ENCODE measurements at places on chromosomes 6 and 20. TPM values are rescaled to one million over a fixed set of nuclear protein-coding genes. Genes with fewer than 3 reads are reported as not detected.

F13A1 gene
- total RNA-seq, result 1.3 TPM

TGM3 gene
- total RNA-seq, result not detected

DSTN gene
- total RNA-seq, result 31.9 TPM

TP53TG5 gene
- not detected for total RNA-seq

FOXF2 gene
- total RNA-seq, result not detected

TNNC2 gene
- not detected for total RNA-seq

ERGIC3 gene
- 146 TPM for total RNA-seq

HLA-DRA gene
- 75.7 TPM for total RNA-seq

DNA sequence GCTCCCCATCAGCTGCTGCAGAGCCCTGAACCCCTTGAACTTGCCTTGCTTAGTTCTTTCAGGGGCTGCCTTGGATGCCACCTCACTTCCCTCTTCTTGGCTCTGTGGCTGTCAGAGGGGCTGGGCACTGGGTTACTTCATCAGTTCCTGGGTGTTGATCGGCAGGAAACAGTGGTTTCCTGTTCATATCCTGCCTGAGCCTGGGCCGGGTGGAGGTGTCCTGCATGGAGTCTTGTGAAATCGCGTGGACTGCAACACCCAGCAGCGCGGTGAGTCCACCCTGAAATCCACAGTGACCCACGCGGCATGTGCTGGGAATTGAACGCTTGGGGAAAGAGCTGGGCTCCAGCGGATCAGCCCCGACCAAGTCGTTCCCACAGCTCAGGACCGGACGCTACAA lies 97.5 kb downstream of the CDH26 start:
- DNase-seq, result peak; percentile 34
- H3K36me3 ChIP-seq, result no peaks in the 10 kb centered on the region
- H3K4me1 ChIP-seq, result peaks cover 29% of the 10 kb centered on the region
- peak overlapping the region; percentile 83 for H3K4me3 ChIP-seq
- no peaks in the 10 kb centered on the region for H3K27me3 ChIP-seq

GRCh38 chr6:21019614-21020013 lies 485.4 kb downstream of the CDKAL1 start:
- no peaks in the 10 kb centered on the region for H3K27me3 ChIP-seq
- DNase-seq, result no peak
- H3K36me3 ChIP-seq, result peaks cover 19% of the 10 kb centered on the region
- no peak overlapping the region for H3K4me3 ChIP-seq

GRCh38 chr6:88698661-88699060 lies 264.8 kb downstream of the RNGTT start:
- no peaks in the 10 kb centered on the region for H3K27me3 ChIP-seq
- no peak overlapping the region for H3K27ac ChIP-seq
- H3K4me1 ChIP-seq, result peaks cover 6% of the 10 kb centered on the region

DNA sequence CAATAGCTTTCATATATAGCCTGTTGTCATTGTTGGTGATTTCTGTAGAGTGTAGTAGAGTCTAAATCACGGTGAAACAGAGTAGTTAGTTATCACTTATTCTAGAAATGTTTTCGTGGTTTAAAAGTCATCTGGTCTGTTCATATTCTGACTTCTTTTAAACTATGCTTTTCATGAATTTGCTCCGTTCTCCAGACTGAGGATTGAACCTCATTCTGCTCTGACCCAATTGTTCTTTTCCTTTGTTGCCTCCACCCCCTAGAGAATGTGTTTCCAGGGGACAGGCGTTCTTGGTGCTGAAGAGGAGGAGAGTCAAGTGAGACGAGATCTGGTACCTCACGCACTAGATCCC lies 748 bp upstream of the ZNF292 start:
- H3K27me3 ChIP-seq, result no peaks in the 10 kb centered on the region
- peaks cover 54% of the 10 kb centered on the region for H3K4me1 ChIP-seq
- no peak for DNase-seq
- peaks cover 9% of the 10 kb centered on the region for H3K36me3 ChIP-seq
- H3K4me3 ChIP-seq, result peak overlapping the region; percentile 99

- peak overlapping the region; percentile 98 for H3K4me3 ChIP-seq
- DNase-seq, result no peak
- peaks cover 39% of the 10 kb centered on the region for H3K4me1 ChIP-seq
- no peaks in the 10 kb centered on the region for H3K27me3 ChIP-seq
- H3K27ac ChIP-seq, result peak overlapping the region; percentile 85
These were observed 999 bp upstream of the EHMT2 start for GRCh38 chr6:31898383-31899011.

GRCh38 chr6:782141-782540 lies 89.2 kb upstream of the EXOC2 start:
- H3K27ac ChIP-seq, result no peak overlapping the region
- no peaks in the 10 kb centered on the region for H3K36me3 ChIP-seq
- H3K4me1 ChIP-seq, result peaks cover under 1% of the 10 kb centered on the region
- H3K4me3 ChIP-seq, result no peak overlapping the region
- DNase-seq, result no peak

- peaks cover 10% of the 10 kb centered on the region for H3K36me3 ChIP-seq
- H3K27me3 ChIP-seq, result peaks cover 11% of the 10 kb centered on the region
- peaks cover 11% of the 10 kb centered on the region for H3K4me1 ChIP-seq
- H3K27ac ChIP-seq, result no peak overlapping the region
These were observed 52.7 kb upstream of the PTGIS start for GRCh38 chr20:49620364-49621240.

- H3K27me3 ChIP-seq, result peaks cover 3% of the 10 kb centered on the region
- H3K4me3 ChIP-seq, result no peak overlapping the region
- no peak for DNase-seq
- no peaks in the 10 kb centered on the region for H3K36me3 ChIP-seq
These were observed 87.3 kb upstream of the AKIRIN2 start for GRCh38 chr6:87789198-87789899.

DNA sequence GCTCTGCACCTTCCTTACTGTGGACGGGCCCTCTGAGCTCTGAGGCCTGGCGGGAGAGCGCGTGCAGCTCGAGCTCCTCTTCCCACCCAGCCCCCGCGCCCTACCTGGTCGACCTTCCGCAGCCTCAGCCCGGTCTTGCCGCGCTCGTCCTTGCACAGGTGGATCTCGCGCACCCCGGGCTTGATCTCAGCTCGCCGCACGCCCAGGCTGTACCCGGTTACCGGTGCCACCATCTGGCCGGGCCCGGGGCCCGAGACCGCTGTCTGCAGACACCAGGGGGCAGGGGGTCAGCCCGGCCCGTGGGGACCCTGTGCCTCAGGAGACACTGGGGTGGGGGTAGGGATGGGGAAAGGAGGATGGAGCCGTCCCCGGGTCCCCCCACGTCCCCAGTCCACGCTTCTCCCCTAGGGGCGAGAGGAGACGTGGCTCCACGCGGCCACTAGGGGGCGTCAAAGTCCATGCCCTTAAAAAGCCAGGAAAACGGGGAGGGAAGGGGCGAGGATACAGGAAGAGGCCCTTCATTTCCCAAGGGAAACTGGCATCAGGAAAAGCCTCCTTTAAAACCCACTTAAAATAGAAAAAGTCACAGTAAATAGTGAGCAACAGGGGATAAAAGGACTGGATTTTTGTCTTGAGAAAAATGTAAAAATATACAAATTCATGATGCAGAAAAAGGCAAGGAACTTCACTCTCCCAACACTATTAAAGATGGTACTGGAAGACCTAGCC lies 15.5 kb downstream of the SDCBP2 start:
- H3K4me3 ChIP-seq, result no peak overlapping the region
- H3K27ac ChIP-seq, result peak overlapping the region; percentile 19
- peak; percentile 65 for DNase-seq
- H3K4me1 ChIP-seq, result peaks cover 19% of the 10 kb centered on the region

- peaks cover 12% of the 10 kb centered on the region for H3K36me3 ChIP-seq
- no peaks in the 10 kb centered on the region for H3K27me3 ChIP-seq
- H3K4me1 ChIP-seq, result peaks cover 6% of the 10 kb centered on the region
- H3K4me3 ChIP-seq, result no peak overlapping the region
These were observed 25.0 kb upstream of the BRPF3 start for GRCh38 chr6:36171573-36171972.

DNA sequence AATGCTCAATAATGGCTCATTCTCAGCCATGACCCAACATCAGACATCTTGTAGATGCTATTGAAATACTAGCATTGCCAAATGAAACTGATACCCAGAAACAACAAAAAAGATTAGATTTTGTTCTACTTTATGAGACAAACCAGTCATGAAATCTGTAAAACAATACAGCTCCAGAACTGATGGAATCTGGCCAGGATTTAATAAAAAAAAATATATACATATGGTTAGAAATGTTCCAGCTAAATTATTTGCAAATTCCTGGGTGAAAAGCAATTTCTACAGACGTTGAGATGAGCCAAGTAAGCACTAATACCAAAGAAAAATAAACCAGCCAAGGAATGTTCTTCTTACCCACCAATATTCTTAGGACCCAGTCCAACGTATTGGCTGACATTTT lies 201.3 kb downstream of the EPHA7 start:
- no peaks in the 10 kb centered on the region for H3K4me1 ChIP-seq
- H3K27me3 ChIP-seq, result no peaks in the 10 kb centered on the region
- H3K4me3 ChIP-seq, result no peak overlapping the region

DNA sequence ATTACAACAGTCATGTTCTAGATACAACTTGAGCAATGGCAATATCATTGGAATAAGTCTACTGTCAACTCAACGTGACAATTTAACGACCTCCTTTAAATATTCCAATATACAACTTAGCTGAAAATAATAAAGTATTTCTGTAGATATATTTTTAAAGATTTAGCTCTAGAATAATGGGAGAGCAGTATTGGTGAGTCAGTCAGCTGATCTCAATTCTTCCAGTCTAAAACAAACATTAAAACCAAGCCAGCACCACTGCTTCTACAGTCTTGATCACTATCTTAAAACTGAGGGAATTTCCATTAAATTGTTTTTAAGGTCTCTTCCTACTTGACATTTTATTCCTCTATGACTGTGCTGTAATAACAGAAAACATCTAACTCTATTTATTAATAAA lies 38.2 kb downstream of the NOL7 start:
- H3K27ac ChIP-seq, result no peak overlapping the region
- peaks cover 13% of the 10 kb centered on the region for H3K4me1 ChIP-seq
- H3K36me3 ChIP-seq, result peaks cover 5% of the 10 kb centered on the region

DNA sequence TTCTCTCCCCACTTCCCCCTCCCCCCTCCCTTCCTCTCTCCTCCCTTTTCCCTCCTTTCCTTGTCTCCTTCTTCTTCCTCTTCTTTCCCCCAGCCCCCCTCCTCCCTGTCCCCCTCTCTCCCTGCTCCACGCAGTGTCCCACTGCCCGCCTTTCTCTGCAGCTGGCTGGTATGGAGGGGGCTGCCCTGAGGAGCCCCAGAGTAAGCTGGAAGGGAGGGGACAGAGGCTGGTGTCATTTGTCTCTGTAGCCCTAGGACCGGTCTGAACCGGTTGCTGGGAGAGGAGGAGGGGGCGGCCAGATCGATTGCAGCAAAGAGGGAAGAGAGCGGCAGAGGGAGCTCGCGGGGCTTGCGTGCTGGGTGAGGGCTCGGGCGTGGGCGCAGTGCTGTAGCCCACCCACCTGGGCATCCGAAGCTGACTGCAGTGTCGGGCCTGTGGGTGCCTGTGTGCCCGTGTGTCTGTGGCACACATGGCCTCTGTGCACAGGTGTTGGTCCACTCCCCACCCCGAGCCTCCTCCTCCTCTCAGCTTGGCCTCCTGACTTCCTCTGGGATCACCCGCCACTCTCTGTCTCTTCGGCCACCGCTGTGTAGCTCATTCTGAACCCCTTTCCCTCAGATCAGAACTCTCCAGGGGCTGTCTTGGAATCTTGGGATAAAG lies 50.6 kb downstream of the SRC start:
- no peaks in the 10 kb centered on the region for H3K27me3 ChIP-seq
- no peak for DNase-seq
- no peaks in the 10 kb centered on the region for H3K36me3 ChIP-seq
- no peak overlapping the region for H3K27ac ChIP-seq
- H3K4me3 ChIP-seq, result no peak overlapping the region
- H3K4me1 ChIP-seq, result no peaks in the 10 kb centered on the region

DNA sequence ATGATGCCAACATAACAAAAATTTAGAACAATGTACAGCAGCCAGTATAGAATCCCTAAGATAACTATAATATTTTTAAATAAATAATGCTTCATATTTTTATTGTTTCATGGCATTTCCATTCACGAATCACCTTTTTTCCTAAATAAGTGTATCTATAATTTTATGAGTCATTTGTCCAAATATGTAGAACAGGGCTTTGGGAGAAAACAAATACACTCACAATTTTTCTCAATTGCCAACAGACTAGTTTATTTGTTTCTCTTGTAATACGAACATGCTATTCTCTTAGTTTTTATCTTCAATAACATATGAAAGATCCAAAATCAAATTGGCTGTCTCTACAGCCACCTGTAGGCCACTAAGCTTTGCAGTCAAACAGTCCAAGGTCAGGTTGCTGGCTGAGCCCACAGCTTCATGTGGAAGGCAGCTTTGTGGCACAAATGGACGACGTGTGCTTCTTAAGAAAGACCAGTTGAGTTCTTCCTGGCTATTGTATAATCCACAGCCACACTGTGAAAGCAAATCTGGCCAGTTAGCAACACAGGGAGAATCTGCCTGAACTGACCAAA lies 29.0 kb downstream of the MKKS start:
- no peak overlapping the region for H3K4me3 ChIP-seq
- no peaks in the 10 kb centered on the region for H3K27me3 ChIP-seq
- DNase-seq, result no peak
- no peaks in the 10 kb centered on the region for H3K4me1 ChIP-seq

GRCh38 chr6:63637865-63638445 lies 2.4 kb downstream of the PHF3 start:
- H3K36me3 ChIP-seq, result peaks cover 2% of the 10 kb centered on the region
- H3K4me1 ChIP-seq, result peaks cover 69% of the 10 kb centered on the region
- H3K4me3 ChIP-seq, result peak overlapping the region; percentile 98
- no peak for DNase-seq

GRCh38 chr6:6331393-6331792 lies 10.9 kb upstream of the F13A1 start:
- H3K36me3 ChIP-seq, result no peaks in the 10 kb centered on the region
- H3K4me1 ChIP-seq, result peaks cover 10% of the 10 kb centered on the region
- no peak overlapping the region for H3K27ac ChIP-seq
- DNase-seq, result no peak
- H3K4me3 ChIP-seq, result peak overlapping the region; percentile 38

- H3K36me3 ChIP-seq, result peaks cover 44% of the 10 kb centered on the region
- H3K27ac ChIP-seq, result no peak overlapping the region
- no peaks in the 10 kb centered on the region for H3K27me3 ChIP-seq
- peaks cover 59% of the 10 kb centered on the region for H3K4me1 ChIP-seq
- H3K4me3 ChIP-seq, result no peak overlapping the region
- DNase-seq, result no peak
These were observed 19.0 kb downstream of the CEP85L start for GRCh38 chr6:118632359-118632758.

Measured in naive thymus-derived CD8-positive, alpha-beta T cell (primary cell).